Muscle of leg (tissue), 16 donors: ENCODE measurements at places on chromosomes 12 and 14. TPM values are rescaled to one million over a fixed set of nuclear protein-coding genes. Genes with fewer than 3 reads are reported as not detected.
A peak's percentile ranks its signal among the peaks of the same experiment; 100 is the strongest.

GRCh38 chr12:122811777-122812176 lies 23.5 kb upstream of the HIP1R start:
- no peak for DNase-seq

GRCh38 chr12:68224613-68225285 lies 861 bp downstream of the IL26 start:
- DNase-seq: no peak

GRCh38 chr14:65566820-65567522 lies 154.4 kb downstream of the FUT8 start:
- DNase-seq: no peak

GRCh38 chr12:48739618-48740269 lies 23.2 kb upstream of the CCNT1 start:
- DNase-seq: no peak

- peak; percentile 35 for DNase-seq
These were observed 163.5 kb upstream of the NEDD1 start for GRCh38 chr12:96743606-96744005.

DNA sequence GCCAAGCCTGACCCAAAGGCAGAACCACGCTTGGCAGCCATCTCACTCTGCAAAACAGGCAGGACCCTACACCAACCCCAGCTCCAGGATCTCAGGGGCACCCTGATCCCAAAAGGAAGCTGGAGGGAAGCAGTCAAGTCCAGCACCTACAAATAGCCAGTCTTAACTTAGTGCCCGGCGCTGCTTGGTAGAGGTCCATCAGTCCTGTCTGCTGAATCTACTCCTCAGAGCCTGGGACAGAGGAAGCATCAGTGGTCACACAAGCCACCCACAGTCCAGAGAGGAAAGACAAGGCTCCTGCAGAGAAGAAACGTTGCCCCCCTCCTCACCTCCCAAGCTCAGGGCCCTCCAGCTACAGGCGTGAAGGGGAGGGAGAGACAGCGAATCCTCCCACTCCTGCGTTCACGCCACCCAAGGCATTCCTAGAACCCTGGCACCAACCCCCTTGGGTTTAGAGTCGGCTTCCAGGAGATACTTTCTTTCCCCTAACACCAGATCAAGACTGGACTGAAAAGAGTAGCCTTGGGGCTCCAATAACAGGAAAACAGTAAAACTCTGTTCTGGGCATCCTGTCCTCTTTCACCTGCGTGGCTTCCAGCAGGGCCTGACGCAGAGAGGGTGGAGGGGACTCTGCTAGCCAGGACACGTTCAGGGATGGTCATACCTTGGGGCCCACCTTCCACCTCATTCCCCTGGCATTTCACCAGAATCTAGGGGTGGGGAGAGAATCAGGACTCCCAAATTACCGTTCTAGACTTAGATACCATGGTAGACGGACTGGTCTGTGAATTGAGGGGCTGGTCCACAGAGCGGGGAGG lies 1.2 kb downstream of the PXN start:
- peak; percentile 46 for DNase-seq

- DNase-seq: no peak
These were observed 774.9 kb upstream of the NOVA1 start for GRCh38 chr14:27372771-27373170.

DNA sequence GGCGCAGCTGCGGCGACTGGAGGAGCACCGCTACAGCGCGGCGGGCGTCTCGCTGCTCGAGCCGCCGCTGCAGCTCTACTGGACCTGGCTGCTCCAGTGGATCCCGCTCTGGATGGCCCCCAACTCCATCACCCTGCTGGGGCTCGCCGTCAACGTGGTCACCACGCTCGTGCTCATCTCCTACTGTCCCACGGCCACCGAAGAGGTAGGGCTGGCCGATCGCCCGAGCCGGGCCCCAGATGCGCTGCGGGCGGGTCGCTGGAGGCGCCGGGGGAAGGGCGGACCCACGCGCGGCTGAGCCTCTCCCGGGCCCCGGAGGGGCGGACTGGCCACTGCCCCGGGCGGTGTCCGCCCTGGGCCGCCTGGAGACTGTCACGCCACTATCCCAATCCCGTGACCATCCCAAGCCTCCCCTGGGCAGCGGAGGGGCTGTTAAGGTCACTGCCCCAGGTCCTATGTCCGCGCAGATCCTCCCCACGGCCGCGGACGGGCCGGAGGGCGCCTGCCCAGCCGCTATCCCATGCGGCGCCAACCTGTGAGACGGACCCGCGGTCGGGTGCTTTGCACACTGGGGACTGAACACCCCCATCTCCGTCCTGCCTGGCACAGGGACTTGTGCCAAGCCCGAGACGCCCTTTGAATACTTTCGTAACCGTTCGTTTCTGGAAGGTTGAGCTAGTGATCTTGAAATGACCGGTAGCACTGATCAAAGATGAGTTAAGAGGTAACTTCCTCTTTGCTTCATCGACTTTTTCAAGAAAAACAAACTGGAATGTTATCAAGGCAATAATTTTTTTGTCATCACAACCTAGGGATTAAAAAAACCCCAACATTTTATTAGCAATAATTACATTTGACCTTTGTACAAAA lies 725 bp downstream of the CHPT1 start:
- peak; percentile 67 for DNase-seq

Gene SLCO1A2
- not detected for total RNA-seq

Gene RPS6KA5
- 6.2 TPM for total RNA-seq

Gene DAO
- 0.09 TPM for total RNA-seq

Gene ASB2
- total RNA-seq: 32.3 TPM
